Activated CD8-positive, alpha-beta memory T cell treated with anti-CD3 and anti-CD28 coated beads, Interleukin-2, amount 50 U/mL, for 4 hours (primary cell): ENCODE measurements at places on chromosomes 7 and 10.

DNA sequence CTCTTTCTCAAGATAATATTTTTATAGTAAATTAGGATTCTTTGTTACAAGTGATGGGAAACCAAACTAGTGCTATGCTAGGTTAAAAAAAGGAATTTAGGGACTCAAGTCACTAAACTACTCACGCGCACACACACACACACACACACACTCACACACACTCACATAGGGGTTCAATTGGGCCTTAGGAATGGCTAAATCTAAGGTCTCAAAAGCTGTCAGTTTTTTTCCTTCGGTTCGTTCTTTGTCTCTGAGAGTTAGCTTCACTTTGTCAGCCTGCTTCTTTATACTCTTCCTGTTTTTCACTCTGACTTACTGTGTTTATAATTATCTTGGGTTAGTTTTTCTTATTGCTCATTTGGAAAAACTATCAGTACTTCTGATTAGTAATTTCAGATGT lies 138.9 kb downstream of the ADK start:
- DNase-seq, result no peak

GRCh38 chr7:105837765-105838626 lies 38.4 kb downstream of the ATXN7L1 start:
- DNase-seq, result no peak

DNA sequence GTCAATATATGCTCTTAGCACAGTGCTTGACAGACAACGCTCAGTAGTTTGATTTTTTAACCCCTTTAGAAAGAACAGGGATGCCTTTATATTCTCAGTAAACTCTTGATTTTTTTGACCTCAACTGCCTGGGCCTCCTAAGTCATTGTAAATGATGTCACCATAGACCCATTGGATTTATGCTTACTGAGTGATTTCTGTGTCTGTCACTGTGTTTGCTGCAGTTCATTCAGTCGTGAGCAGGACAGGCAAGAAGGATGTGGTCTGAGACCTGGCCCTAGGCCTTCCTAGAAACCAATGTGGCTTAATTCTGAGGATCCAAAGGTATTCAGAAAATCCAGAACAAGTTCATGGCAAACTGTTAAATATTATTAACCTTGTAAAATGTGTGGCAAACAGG lies 868.1 kb downstream of the XPNPEP1 start:
- DNase-seq, result no peak

GRCh38 chr7:17716816-17717215 lies 223.5 kb downstream of the SNX13 start:
- no peak for DNase-seq

GRCh38 chr7:22251281-22251680 lies 105.7 kb downstream of the RAPGEF5 start:
- DNase-seq, result no peak

DNA sequence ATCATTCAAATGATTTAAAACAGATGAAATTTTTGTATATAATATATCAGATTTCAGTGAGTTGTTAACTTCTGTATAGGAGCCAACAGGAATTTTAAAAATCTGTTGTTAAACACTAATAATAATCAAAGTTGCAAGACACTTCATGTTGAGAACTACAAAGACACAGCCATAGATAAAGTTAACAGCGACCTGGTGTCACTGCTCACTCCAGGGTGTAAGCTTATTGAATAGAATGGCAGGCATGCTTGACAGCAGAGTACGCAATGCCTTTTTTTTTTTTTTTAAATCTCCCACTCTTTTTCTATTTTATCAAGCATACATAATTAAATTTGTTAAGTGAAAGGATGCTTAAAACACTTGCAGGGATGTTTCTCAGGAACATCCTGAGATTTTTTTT lies 32.0 kb downstream of the PCDH15 start:
- DNase-seq, result no peak

- no peak for DNase-seq
Measured at GRCh38 chr10:89535171-89536012, at the start of gene SLC16A12. Gene SLC16A12, minus strand, starts transcription at chr10:89535594. Its CDS starts 73,016 bp downstream, at chr10:89462578.

- no peak for DNase-seq
Measured at GRCh38 chr10:21099291-21100062, 202.4 kb upstream of the NEBL start.

DNA sequence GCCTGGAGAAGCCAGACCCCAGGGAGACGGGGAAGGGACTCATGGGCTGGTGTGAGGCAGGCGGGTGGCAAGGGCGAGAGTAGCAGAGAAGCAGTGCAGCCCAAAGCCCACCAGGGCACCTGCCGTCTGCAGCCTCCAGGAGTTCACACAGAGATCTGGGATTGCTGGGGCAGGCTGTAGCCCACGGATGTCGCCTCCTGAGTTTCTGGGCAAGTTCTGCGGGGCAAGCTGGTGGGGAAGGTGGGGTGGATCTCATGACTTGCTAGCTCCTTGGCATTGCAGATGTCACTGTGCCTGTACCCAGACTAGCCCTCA lies 6.0 kb downstream of the ADCK2 start:
- no peak for DNase-seq

DNA sequence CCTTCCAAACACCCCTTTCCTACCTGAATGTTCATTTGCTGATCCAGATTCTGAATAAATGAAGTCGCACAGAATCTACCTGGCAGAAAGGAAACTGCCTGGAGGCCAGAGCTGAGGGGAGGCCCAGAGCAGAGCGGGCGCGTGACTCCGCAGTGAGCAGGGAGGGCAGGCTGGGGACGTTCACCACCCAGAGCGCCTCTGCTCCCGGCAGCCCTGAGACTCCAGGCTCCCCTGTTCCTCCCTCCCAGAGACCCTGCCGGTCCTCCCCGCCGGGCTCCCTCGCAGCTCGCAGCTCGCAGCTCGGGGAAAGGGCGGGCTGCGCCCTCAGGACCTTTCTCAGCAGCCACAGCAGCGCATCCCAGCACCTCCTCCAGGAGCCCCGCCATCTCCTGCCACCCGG lies 176.7 kb upstream of the ZNF32 start:
- DNase-seq, result no peak

DNA sequence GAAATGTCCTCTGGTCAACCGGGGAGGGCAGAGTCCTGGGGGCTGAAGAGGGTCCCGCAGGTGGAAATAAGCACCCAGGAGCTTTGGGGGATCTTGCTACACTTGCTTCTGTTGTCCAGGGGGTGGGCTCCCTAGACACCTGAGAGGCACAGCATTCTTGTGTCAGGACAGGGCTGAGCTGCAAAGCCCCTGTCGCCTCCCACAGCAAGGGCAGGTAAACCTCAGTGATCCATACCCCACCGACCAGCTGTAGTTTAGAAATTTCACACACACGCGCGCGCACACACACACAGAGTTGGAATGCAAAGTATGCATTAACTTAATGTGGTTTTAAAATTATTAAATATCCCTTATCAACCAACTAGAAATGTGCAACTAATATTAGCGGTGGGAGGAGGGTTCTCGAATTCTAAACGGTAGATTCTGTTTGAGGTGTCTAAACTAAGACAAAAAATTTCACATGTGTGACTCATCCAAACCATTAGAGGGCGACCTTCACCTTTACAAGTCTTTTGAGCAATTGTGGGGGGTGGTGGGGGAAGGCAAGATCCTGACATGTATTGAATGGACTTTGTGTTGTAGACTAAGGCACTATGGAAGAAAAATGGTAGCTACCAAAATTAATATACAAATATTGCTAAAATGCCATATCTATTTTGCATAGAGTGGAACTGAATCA lies 34.3 kb upstream of the PTF1A start:
- no peak for DNase-seq

DNA sequence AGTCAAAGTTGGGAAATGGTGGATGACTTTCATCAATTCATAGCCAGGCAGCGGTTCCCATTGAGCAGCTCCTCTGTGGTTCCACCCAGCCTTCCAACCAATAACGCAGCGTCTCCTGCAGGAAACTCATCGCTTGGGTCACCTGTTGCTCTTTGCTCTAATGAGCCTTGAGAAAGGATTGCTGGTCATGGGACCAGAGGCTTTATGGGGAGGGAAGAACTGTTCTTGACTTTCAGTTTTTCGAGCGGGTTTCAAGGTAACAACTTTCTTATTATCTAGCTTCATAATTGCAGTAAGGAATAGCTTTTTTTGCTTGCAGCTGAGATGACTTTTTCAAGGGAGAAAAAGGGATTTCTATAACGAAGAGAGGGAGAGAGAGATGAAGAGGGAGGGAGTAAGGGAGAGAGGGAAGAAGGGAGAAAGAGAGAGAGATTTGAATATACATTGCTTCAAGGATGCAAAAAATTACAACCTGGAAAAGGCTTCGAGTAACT lies 405 bp upstream of the ENTPD1 start:
- DNase-seq, result no peak

DNA sequence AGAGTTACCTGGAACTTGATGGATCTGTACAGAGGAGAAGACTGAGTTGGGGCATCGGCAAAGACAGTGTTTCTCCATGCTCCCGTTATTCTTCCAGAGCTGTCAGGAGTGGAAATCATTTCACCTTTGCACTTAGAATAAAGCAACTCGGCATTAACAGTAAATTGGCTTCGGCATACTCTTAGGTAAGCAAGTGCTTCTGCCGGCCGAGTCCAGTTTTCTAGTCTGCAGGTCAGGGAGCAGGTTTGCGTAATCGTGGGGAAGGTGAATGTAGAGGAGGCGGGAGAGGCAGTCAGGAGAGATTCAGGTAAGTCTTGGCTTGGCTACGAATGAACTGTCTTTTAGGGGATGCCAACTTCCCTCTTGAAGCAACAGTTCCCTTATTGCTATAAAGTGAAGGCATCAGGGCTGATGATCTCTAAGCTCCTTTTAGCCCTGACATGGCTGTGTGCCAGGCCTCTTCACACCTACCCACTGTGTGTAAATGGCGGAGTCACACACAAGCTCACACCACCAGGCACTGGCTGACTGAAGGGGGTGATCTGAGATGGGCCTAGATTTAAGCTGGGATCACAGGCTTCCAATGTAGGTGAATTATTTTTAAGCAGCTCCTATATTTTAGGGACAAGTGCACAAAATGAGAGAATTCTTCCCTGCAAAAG lies 127.1 kb downstream of the GATA3 start:
- no peak for DNase-seq

DNA sequence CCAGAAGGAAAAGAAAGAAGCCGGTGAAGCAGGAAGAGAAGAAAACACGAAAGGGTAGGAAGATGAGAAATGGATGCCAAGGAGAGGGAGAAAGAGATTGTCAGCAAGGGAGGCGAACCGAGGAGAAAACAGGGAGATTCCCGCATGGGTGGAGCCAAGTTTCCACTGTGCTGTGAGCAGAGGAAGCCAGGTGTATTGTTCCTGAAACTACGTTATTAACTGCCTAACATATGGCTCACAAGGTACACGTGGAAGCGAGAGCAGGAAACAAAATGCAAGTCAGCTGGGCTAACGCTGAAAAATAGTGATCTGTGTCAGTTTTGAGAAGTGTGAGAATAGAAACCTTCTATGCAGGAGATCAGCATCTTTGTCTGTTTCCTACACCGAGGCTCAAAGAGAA lies 20.4 kb upstream of the HIPK2 start:
- no peak for DNase-seq

GRCh38 chr7:87689374-87689773 lies 61.2 kb downstream of the RUNDC3B start:
- DNase-seq, result no peak

DNA sequence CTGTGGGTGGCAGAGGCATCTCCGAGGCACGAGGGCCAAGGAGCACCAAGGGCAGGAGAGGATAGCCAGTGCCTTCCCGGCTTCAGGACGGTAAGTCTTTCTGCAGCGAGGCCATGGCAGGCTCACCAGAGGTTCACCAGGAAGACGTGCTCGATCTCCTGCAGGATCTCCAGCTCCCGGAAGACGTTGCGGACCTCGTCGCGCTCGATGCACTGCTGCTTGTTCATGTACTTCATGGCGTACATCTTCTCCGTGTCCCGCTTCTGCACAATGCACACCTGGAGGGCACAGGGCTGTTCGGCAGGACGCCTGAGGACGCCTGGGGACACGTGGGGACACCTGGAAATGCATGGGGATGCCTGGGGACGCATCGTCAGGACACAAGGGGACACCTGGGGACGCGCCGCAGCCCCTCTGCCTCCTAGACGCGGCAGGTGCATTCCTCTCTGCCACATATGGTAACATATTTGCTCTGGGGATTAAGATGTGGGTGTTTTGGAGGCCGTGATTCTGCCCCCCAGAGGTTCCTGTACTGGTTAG lies 41.2 kb downstream of the DPYSL4 start:
- no peak for DNase-seq

DNA sequence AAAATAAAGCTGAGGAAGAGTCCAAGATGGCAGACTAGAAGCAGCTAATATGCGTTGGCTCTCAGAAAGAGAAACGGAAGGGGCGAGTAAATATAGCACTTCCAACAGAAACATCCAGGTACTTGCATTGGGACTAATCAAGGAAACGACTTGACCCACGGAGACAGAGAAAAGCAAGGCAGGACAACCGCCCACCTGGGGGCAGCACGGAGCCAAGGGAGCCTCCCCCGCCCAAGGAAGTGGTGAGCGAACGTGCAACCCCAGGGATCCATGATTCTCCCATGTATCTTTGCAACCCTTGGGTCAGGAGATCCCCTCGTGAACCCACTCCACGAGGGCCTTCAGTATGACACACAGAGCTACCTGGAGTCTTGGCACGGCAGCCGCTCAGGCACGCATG lies 45.4 kb upstream of the GRM3 start:
- no peak for DNase-seq

- no peak for DNase-seq
Measured at GRCh38 chr7:27201580-27202017, 1.7 kb upstream of the HOXA13 start.
